Testis (tissue), 5 donors: ENCODE measurements at places on chromosomes 2 and 18.

GRCh38 chr2:46779447-46779941 lies 136.1 kb downstream of the MCFD2 start:
- no peak for DNase-seq

GRCh38 chr18:10399465-10399864 lies 55.0 kb upstream of the APCDD1 start:
- DNase-seq: no peak

DNA sequence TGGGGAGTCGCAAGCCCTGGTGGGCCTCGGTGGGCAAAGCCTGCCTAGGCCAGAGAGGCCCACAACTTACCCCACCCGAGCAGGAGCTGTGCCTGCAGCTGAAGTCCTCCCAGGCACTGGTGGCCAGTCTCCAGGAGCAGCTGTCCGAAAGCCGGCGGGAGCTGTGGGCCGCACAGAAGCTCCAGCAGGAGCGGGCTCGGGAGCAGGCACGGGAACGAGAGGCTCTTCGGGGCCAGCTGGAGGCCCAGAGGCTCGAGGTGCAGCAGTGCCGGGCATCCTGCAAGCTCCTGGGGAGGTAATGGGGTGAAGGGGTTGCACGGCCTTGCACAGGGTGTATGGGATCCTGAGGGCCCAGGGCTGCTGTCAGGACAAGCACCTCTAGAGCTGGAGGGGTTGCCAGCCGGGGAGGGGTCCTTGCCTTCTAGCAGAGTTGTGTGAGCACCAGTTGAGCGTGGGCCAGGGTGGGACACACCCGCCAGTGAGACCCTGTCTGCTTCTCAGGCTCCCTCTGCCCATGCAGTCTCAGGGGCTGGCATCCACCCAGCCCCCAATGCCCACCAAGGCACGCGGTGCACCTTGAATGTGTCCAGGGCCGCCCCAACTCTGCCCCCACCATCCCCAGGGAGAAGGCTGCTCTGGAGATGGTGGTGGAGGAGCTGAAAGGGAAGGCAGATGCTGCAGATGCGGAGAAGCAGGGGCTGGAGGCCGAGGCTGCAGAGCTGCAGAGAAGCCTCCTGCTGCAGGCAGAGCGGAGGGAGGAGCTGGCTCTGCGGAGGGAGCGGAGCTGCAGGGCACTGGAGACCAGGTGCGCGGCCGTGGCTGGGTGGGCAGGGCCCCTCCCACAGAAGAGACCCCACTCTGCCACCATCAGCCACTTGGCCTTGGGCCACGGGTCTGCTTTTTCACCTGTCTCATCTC lies 27.2 kb downstream of the CROCC2 start:
- DNase-seq: peak; percentile 13

- no peak for DNase-seq
Observed at GRCh38 chr2:235496239-235496621, 2.4 kb downstream of the AGAP1 start.

- DNase-seq: no peak
Observed at GRCh38 chr2:165361514-165361913, 108.0 kb upstream of the CSRNP3 start.

- DNase-seq: no peak
Observed at GRCh38 chr2:6353669-6354068, 512.0 kb downstream of the CMPK2 start.
